Gastroesophageal sphincter (tissue), 4 donors: ENCODE measurements at places on chromosomes 7 and 10. TPM values are rescaled to one million over a fixed set of nuclear protein-coding genes. Genes with fewer than 3 reads are reported as not detected.

BAG3 gene
- total RNA-seq = 31.2 TPM

PIP gene
- not detected for total RNA-seq

SEMA3A gene
- total RNA-seq = 24.6 TPM

MKX gene
- 15.3 TPM for total RNA-seq

LRRC18 gene
- not detected for total RNA-seq

NYAP1 gene
- 2.0 TPM for total RNA-seq

EPO gene
- not detected for total RNA-seq

SEPTIN14 gene
- total RNA-seq = not detected

DOCK4 gene
- total RNA-seq = 18.1 TPM

FAM25C gene
- not detected for total RNA-seq

ANKRD2 gene
- not detected for total RNA-seq

ANLN gene
- 2.8 TPM for total RNA-seq

CHST3 gene
- 35.2 TPM for total RNA-seq

ECHDC3 gene
- 11.5 TPM for total RNA-seq

PFKFB3 gene
- total RNA-seq = 78.3 TPM

OLAH gene
- total RNA-seq = 14.2 TPM

SLC13A1 gene
- total RNA-seq = not detected

ZNF488 gene
- not detected for total RNA-seq

NKX2-3 gene
- not detected for total RNA-seq

IGF2BP3 gene
- total RNA-seq = 0.13 TPM

INSYN2A gene
- total RNA-seq = not detected

TEX47 gene
- total RNA-seq = not detected

SPACDR gene
- total RNA-seq = not detected

RASSF4 gene
- total RNA-seq = 27.2 TPM

ASB15 gene
- not detected for total RNA-seq

ADAM12 gene
- 1.2 TPM for total RNA-seq

ENTPD1 gene
- total RNA-seq = 34.4 TPM

WNT8B gene
- not detected for total RNA-seq

OPN4 gene
- total RNA-seq = not detected

PLEKHS1 gene
- not detected for total RNA-seq

MMP21 gene
- not detected for total RNA-seq

JCAD gene
- 37.3 TPM for total RNA-seq

HKDC1 gene
- total RNA-seq = 0.27 TPM

RBP3 gene
- total RNA-seq = not detected

GRID2IP gene
- total RNA-seq = not detected

GNG11 gene
- 14.2 TPM for total RNA-seq

TMEM184A gene
- total RNA-seq = 0.15 TPM

CFAP70 gene
- total RNA-seq = 1.2 TPM

PKD1L1 gene
- 0.62 TPM for total RNA-seq

UCN3 gene
- total RNA-seq = not detected

TMEM225B gene
- 2.2 TPM for total RNA-seq

FKBP6 gene
- not detected for total RNA-seq

GDF2 gene
- not detected for total RNA-seq

ELFN1 gene
- 1.9 TPM for total RNA-seq

SFTPA1 gene
- not detected for total RNA-seq

GPR85 gene
- 1.1 TPM for total RNA-seq

RARRES2 gene
- 156 TPM for total RNA-seq
